ENCODE measurements at places on chromosomes 2 and 18. TPM values are rescaled to one million over a fixed set of nuclear protein-coding genes. Genes with fewer than 3 reads are reported as not detected.

Gene ASB18
- total RNA-seq, result not detected

Gene ACVR1C
- 0.03 TPM for total RNA-seq

Gene POTEI
- total RNA-seq, result 0.08 TPM

GRCh38 chr2:143139835-143140393 is 10.7 kb downstream of the ARHGAP15 start:
- no peak for DNase-seq

All from HT-29 (cell line).